ENCODE measurements at places on chromosomes 5 and 9. TPM values are rescaled to one million over a fixed set of nuclear protein-coding genes. Genes with fewer than 3 reads are reported as not detected.

MED27 gene
- 15.2 TPM for total RNA-seq

TRAF1 gene
- total RNA-seq: 0.94 TPM

MEF2C gene
- total RNA-seq: 98.5 TPM

KIF12 gene
- 0.21 TPM for total RNA-seq

TAF11L5 gene
- not detected for total RNA-seq

ANXA2R gene
- total RNA-seq: 2.1 TPM

TGFBI gene
- 206 TPM for total RNA-seq

LCN2 gene
- not detected for total RNA-seq

OTP gene
- not detected for total RNA-seq

DNA sequence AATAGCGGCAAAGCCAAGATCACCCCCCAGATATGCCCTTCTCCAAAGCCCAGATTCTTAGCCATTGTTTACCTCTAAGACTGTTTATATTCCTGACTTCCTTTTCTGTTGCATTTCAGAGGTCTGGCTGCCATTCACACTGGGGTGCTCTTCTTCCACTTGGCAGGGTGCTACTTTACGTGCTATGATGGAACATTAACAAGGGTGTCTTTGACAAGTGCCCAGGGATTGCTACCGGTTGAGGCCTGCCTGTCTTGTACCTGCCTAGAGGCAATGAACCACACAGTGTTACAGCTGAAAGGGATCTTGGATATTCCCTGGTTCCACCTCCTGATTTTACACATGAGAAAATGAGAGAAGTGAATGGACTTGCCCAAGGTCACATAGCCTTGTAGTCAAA, 352.1 kb upstream of the KIF2A start:
- no peak for DNase-seq

GRCh38 chr5:122327110-122327509, 15.1 kb downstream of the SNCAIP start:
- DNase-seq: no peak

DNA sequence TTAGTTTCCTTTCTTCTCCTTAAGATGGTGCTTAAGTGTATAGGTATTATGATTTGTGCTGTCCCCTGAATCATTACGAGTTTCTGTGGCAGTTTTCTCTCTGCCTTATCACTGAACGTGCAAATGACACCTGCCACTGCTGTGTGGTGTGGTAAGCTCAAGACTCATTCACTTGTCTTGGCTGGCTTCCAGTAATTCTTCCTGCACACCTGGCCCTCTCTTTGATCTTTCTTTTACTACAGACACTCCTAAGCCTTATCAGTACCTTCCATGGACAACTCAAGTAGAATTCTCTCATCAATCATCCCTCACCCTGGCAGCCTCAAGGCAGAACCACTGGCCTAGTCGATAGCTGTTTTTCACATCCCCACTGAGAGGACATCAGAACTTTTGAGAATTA, 82.6 kb upstream of the ADAMTS19 start:
- DNase-seq: no peak

DNA sequence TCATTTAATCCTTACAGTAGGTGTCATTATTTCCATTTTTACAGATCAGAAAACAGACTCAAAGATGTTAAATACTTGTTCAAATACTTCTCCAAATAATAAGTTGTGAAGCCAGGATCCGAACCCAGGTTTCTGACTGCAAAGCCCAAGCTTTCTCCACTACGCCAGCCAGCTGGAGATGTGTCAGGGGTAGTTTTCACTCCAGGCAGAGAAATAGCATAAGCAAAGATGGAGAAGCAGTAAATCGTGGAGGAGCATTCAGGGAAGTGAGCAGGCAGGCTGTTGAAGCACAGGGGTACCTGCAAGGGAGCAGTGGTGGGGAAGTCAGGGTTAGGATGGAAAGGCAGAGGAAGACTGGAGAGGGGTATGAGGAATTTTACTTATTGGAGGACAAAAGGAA, 2.9 kb downstream of the TLN1 start:
- DNase-seq: no peak

DNA sequence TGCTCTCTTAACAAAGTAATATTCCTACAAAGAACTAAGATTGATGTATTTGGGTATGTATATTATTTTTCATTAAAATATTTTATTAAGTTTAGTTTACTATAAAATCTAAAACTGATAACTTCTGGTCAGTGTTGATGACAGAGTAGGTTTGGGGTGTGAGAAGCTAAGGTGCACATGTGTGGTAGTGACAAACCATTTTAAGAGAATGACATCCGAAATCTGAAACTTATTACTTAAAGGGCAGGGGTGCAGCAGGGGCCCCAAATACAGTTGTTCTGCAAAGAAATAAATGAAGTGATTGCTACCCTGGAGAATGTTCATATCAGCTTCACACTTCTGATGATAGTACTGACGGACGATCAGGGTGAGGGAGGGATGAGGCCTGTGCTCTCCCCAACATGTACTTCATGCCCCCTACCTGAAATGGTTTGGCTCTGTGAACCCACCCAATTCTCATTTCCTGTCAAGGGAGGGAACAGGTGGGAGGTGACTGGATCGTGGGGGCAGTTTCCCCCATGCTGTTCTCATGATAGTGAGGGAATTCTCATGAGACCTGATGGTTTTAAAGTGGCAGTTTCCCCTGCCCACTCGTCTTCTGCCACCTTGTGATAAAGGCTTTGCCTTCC, 125.3 kb upstream of the RFX3 start:
- DNase-seq: no peak

DNA sequence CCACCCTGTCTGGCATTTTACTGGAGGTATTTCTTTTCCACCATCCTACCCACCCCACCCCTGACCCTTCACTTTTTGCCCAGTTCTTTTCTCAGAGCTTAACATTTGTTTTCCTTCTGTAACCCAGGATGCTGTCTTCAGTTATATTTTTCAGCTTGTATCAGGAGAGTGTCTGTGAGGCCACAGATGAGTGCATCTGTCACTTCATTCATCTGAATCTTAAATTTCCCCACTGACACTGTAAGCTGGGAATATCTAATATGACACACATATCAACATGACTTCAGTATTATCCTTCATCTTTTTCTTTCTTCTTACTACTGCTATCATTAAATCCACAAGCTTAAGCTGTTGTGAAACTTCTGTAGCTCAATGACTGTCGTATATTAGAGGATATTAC, 4.9 kb downstream of the MARCHF3 start:
- DNase-seq: no peak

DNA sequence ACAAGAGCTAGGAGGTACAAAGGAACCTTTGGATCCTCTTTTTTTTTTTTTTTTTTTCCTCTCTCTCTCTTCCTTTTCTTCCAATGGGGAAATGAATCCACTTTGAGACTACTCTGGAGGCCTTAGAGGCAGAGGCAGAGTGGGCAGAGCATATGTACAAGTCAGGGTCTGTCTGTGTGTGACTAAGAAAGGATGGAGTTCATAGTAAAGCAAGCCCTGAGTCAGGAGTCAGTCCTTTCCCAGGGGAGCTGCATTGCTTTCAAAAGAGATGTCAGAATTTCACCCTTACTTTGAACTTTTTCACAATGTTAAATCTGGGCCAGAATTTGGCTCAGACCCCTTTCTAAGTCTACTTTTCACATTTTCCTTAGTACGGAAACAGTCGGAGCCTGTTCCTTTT, 792.4 kb upstream of the C9orf72 start:
- DNase-seq: no peak

DNA sequence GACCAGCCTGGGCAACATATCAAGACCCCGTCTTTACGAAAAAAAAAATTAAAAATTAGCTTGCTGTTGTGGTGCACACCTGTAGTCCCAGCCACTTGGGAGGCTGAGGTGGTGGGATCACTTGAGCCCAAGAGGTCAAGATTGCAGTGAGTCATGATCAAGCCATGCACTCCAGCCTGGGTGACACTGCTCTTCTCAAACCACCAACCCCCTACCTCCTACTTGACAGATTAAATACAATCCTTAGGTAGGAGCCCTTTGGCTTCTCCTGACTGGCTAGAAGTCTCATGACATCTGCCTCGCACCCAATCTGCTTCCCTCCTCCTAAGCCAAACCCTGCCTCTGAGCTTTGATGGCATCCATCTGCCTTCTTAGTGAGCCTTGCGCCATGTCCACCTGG, 11.6 kb upstream of the FBP1 start:
- no peak for DNase-seq

DNA sequence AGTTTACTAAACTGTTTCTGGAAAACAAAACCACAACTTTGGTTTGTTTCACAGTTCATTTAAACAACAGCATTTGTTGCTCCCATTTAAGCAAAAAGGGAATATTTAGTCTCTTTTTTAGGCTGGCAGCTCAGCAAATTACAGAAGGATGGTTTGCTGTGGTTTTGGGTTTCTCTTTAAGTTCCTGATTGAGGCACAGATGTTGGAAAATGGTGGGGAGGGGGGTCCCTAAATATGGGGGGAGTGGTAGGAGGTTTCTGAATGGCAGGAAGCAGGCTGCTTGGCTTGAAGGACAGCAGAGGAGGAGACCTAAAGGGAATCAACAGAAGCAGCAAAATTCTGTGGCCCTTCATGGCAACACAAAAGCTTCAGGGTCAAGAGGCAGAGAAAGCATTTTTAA, 263.4 kb downstream of the ZSWIM6 start:
- DNase-seq: no peak

DNA sequence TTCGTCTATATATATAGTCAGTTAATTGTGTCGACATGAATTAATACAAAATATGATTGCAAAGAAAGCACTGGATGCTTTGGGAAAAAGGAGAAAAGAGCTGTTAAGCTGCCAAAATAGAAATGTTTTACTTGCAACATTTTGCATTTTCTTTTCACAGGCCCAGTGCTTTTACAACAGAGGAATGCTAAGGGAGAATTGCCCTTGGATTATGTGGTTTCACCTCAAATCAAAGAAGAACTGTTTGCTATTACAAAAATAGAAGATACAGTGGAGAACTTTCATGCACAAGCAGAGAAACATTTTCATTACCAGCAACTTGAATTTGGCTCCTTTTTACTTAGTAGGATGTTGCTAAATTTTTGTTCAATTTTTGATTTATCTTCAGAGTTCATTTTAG, 76.2 kb downstream of the SLF1 start:
- no peak for DNase-seq

DNA sequence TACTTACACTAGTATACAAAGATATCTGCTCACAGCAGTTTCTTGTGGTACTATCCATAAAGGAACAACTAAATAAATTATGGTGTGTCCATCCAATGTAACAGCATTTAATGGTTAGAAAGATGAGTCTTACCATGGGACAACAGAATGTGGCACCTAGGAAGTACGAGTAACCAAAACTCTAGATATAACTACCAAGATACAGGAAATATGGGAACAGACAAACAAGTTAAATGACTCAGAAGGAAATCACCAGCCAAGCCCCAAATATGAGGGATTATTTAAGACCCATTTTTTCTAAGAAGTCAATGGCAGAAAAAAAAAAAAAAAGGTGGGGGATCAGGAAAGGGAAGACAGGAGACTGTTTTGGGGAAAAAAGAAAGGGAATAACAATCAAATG, 294.8 kb downstream of the PRELID2 start:
- DNase-seq: no peak

DNA sequence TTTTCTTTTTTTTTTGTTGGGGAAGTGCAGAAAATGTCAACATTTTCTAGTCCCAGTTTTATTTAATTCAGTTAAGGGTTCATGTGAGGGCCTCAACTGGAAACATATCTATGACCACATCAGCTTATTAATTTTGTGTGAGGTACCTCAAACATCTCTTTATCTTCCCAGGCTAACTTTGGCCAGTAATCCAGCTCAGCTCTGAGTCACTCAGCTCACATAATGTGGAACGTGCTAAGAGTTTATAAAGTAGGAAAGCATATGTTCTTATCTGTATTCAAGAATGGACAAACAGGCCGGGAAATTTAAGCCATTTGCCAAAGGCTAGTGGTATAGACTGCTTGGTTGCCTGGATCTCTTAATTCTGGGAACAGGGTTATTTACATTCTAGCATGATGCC, 118.4 kb downstream of the INSYN2B start:
- no peak for DNase-seq

- no peak for DNase-seq
Observed at GRCh38 chr5:157188270-157188669, 7.6 kb downstream of the ITK start.

- DNase-seq: no peak
Observed at GRCh38 chr5:418162-419121, 24.5 kb upstream of the EXOC3 start.

DNA sequence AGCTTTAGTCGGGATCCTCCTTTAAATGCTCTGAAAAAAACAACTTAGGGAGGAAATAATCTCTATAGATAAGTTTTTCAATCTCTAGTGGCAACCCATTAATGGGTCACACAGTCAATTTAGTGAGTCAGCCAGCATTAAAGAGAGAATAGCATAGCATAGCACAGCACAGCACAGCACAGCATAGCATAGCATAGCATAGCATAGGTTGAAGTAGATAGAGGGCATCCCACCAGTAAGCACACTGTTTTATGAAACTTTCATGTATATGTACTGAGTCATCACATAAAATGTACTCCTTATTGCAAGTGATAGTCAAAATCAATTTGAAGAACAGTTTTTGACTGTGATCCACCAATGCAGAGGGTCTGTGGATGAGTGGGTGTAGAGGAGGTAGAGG, 522.9 kb downstream of the CCDC171 start:
- DNase-seq: no peak

DNA sequence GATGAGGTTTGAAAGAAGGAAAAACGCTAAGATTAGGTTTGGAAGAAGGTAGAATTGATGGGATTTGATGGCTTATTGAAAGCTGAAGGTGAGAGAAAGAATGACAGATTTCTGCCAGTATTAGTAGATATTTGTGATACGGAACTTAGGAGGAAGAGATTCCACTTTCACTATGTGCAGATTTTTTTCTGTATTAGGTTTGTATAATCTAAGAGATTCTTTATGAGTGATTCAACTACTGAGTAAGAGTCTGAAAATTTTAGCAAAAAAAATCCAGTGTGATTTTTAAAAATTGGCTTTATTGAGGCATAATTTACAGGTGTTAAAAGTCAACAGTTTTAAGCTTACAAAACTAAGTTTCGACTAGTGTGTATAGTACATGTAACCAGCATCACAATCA, 54.1 kb downstream of the AP3S1 start:
- DNase-seq: no peak

DNA sequence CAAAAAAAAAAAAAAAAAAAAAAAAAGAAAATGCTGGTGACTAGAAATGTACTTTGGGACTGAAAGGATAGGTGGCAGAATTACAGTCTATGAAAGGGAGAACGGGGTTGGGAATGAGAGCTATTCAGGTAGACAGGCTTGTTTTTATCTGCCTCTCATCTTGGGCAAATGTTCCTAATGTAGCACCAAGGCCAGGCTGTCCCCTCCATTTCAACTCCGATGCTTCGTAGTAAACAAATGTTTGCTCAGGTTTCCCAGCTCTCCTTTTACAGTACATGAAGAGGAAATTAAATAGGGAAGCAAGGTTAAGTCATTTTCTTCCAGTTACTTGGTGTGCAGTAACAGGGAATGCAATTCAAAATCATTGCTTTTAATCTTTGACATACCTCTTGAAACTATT, 4.4 kb upstream of the BASP1 start:
- DNase-seq: no peak

DNA sequence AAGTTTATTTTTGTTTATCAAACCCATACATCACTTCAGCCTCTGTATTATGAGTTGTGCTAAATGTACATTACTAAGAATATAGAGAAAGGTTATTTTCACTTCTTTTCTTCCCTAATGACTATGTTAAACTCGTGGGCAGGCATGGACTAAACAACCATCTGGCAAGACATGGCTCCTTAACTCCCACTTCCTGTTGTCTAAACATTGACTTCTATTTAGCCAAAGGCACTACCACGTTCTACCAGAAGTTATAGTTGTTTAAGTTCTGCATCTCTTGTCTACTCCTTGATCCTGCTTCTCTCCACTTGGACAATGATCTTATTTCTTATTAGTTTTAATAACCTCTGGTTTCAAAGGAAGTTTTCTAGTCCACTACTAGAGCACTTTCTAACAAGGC, 136.1 kb downstream of the MACIR start:
- no peak for DNase-seq
